Hematopoietic multipotent progenitor cell treated with erythropoietin and hydrocortisone succinate and interleukin-3 and kit ligand, for 6 days (in vitro differentiated cells): ENCODE measurements at places on chromosomes 6 and 20.
A peak's percentile ranks its signal among the peaks of the same experiment; 100 is the strongest.

- DNase-seq = no peak
Observed at GRCh38 chr6:123352279-123352678, 284.5 kb downstream of the TRDN start.

GRCh38 chr6:31293343-31293742, 21.5 kb upstream of the HLA-C start:
- DNase-seq = peak; percentile 34

DNA sequence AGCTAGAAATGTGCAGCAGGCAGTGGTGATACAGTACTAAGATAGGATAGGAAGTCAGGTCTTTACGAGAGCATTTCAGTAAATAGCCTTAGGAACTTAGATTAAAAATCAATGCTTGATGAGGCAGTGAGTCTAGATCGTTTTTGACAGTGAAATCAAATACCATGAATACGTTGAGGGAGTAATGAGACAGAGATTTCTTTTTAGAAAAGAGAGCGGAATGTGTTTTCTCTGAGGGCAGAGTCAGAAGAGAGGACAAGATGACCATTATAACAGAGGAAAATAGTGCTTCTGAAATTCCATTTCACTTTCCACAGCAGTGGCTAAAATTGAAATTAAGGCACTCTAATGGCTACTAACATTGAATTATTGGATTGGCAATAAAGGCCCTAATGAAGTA, 339.6 kb downstream of the UTRN start:
- DNase-seq = no peak

GRCh38 chr6:88561954-88562315, 395.8 kb upstream of the CNR1 start:
- DNase-seq = no peak

DNA sequence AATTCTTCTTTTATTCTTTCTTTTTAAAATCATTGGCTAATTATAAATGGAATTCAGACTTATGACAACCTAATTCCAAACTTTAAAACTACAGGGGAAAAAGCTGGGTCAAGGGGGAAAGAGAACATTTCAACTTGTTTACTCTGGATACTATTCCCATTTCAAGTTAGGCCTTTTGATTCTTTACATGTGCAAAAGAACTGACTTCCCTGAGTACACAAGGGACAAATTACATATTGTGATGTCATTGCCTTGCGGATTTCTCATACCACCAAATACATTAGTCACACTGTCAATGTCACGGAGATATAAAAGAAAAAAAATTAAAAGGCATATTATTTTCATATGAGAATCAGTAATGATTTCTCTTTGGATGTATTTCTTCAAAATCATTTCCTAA, 96.5 kb upstream of the TBX18 start:
- no peak for DNase-seq

DNA sequence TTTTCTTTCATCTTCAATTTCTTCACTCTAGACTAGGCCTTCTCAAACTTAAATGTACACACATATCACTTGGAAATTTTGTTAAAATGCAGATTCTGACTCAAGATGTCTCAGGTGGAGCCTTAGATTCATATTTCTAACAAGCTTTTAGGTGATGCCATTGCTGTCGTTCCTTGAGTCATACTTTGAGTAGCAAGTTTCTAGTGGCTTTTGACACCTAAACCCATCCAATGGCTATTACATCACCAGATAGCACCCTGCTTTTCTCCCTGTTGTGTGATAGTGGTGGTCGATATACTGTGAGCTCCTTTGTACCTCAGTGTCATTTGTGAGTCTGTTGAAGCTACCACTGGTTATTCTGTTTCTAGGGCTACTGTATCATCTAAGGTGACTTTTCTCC, 34.8 kb upstream of the BAG2 start:
- no peak for DNase-seq

- DNase-seq = no peak
Observed at GRCh38 chr20:14431568-14431967, 94.2 kb upstream of the FLRT3 start.

- DNase-seq = no peak
Observed at GRCh38 chr6:38507173-38507572, 132.6 kb downstream of the BTBD9 start.

DNA sequence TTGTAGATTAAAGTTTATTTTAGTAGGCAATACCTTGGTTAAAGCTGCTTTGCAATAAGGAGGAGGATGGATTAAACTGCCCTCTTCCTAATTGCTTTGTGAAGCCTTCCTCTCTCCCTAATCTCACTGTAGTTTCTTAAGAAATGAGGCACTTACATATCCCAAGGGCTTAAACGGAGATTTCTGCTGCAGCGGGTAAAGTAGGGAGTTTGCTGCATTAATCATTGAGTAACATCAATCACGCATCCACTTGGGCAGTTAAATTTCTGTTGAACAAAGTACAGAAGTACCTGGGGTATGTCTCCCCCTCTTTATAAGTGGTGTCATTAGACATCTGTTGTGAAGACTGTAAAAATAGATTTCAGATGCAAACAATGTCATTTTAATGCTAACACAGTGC, 29.5 kb upstream of the ARID1B start:
- no peak for DNase-seq

- DNase-seq = peak; percentile 55
Observed at GRCh38 chr6:144181639-144182038, 31.3 kb downstream of the STX11 start.

DNA sequence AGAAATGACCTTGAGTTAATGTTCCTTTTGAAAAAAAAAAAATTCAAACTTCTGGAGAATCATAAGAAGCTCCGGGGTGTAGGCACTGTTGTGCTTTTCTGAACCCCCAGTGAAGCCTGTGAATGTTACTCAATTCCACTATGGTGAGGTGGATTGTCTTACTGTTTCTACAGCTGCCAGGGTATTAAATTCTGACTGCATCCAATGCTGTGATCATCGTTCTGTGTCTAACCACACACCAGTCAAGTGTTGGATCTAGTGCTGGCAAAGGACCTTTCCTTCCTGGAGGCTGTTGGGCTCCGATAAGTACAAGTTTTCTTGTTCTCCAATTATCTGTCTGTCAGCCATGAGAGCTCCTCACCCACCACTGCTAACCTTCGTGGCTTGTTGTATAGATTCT, 162.0 kb upstream of the EPHA7 start:
- no peak for DNase-seq

GRCh38 chr6:39930540-39930939, 3.7 kb downstream of the MOCS1 start:
- DNase-seq = no peak

DNA sequence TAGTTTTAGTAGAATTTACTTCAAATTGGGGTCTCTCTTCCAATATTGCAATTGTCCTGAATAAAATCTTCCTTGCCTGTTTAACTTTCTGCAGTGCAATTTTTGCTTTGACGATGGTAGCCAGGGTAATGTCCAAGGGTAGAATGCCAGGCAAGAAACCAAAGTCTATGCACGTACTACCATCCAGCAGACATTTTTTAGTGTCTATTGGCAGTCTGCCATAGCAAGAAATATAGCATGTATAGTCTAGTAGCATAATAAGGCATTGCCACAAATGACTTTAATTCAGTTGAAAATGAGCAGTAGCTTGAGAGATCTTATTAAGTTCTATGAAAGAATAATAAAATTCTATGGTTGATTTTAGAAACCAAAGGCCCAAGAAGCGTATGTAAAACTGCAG, 62.3 kb upstream of the KCNQ5 start:
- DNase-seq = no peak

- DNase-seq = peak; percentile 47
Observed at GRCh38 chr6:89997456-89998445, 103.5 kb downstream of the GJA10 start.

- DNase-seq = no peak
Observed at GRCh38 chr20:48777005-48777404, 50.8 kb downstream of the PREX1 start.

DNA sequence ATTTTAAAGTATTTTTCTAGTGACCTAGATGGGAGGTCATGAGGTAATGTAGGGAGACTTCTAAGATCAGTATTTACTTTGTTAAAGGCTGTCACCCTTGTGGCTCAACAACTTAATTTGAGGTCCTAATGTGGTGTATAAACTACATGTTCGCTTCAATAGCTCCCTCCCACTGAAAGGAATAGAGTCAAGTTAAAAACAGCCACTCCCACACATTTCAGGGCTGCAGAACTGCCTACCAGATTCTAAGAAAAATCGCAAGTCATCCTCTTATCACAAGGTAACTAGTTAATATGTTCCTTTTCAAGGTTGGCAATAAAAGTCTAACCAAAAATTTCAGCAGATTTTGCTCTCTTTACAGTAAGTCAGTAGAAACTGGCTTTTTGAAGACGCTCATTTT, 15.1 kb downstream of the GSTA1 start:
- peak; percentile 50 for DNase-seq

GRCh38 chr20:59159493-59160376, 3.9 kb upstream of the ZNF831 start:
- DNase-seq = no peak

GRCh38 chr6:67221226-67221625, 1413.9 kb upstream of the ADGRB3 start:
- no peak for DNase-seq

- DNase-seq = no peak
Observed at GRCh38 chr6:111520524-111520923, 37.5 kb upstream of the REV3L start.

- DNase-seq = no peak
Observed at GRCh38 chr6:21949211-21949801, 347.5 kb downstream of the PRL start.

DNA sequence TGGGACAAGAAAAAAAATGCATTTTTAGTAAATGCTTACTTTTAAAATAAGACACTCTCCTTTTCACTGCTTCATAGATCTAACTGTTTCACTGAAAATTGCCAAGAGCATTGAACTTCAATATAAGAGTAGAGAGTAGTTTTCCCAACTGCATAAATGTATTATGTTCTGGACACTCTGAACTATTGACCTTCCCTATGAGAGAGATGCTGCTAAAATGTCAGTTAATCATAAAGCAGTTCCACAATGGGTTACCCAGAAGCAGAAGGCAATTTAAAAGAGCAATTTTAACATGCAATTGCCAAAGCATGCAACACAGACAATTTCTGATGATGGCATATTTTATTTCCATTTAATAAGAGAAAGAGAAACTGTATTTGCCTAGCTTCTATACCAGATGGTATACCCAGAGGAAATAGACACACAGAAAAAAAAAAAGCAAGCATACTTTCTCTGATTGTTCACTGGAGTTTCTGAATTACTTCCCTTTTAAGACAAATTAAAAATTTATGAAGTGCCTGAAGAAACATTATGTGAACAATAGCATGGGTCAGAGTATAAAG, 279.1 kb upstream of the THEMIS start:
- DNase-seq = no peak

DNA sequence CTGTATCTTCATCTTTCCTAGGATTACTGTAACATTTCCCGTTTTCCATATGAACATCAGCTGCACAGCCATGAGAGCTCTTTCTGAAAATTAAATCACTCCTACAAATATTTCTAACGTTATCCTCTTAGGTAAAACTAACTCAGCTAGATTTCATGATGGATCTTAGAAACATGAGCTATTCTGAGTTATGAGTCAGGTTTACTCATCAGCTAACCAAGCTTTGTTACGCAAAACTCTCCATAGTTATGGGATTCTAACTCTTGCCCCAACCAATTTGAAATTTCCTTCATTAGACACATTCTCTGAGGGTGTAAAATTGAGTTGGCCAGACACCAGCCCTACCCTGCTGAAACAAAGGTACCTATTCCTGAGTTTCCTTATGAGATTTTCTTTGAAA, 14.0 kb downstream of the DEFB110 start:
- no peak for DNase-seq

DNA sequence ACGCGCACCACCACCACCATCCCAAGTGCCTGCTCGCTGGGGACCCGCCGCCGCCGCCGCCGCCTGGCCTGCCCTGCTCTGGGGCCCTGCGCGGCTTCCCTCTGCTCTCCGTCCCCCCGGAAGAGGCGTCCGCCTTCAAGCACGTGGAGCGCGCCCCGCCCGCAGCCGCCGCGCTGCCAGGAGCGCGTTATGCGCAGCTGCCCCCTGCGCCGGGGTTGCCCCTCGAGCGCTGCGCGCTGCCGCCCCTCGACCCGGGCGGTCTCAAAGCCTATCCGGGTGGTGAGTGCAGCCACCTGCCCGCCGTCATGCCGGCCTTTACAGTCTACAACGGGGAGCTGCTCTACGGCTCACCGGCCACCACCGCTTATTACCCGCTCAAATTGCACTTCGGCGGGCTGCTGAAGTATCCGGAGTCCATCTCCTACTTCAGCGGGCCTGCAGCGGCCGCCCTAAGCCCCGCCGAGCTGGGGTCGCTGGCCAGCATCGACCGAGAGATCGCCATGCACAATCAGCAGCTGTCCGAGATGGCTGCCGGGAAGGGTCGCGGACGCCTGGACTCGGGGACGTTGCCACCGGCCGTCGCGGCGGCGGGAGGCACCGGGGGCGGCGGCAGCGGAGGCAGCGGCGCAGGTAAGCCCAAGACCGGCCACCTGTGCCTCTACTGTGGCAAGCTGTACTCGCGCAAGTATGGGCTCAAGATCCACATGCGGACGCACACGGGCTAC, 7.2 kb downstream of the PRDM13 start:
- no peak for DNase-seq

GRCh38 chr6:96864216-96865054, 27.2 kb upstream of the GPR63 start:
- no peak for DNase-seq

DNA sequence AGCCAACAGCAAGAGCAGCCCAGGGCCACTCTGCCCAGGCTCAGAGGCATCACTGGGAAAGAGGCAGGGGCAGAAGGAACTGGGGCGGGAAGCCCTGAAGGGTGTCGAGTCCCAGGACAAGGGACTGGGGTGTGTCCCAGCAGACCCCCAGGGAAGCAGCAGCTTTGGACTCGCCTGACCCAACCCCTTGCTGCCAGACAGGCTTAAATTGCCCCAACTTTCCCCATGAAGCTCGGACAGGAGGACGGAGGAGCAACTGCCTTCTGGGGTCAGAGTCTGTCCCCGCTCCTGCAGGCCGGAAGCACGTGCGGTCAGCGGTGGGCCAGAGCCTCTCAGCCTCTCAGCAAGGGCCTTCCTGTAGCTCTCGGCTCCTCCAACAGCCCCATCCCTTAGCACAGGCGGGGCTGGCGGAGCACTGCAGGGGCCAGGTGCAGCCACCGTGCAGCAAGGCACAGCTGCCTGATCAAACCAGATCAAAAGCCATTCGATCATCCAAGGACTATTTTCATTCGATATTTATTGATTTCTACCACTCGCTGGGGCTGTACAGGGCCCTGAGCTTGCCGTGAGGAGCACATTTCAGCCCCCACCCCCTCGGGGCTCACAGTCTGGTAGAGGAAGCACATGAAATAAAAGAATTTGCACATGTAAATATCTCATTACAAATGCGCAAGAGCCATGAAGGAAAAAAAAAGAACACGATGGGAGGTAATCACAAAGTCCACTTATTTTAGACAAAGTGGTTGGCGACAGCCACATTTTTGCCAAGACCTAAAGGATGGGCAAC, 31.8 kb upstream of the STX16 start:
- DNase-seq = no peak

GRCh38 chr6:42100029-42100901, 42.2 kb downstream of the C6orf132 start:
- no peak for DNase-seq
